Mesendoderm (in vitro differentiated cells): ENCODE measurements at places on chromosomes 7 and 10.

DNA sequence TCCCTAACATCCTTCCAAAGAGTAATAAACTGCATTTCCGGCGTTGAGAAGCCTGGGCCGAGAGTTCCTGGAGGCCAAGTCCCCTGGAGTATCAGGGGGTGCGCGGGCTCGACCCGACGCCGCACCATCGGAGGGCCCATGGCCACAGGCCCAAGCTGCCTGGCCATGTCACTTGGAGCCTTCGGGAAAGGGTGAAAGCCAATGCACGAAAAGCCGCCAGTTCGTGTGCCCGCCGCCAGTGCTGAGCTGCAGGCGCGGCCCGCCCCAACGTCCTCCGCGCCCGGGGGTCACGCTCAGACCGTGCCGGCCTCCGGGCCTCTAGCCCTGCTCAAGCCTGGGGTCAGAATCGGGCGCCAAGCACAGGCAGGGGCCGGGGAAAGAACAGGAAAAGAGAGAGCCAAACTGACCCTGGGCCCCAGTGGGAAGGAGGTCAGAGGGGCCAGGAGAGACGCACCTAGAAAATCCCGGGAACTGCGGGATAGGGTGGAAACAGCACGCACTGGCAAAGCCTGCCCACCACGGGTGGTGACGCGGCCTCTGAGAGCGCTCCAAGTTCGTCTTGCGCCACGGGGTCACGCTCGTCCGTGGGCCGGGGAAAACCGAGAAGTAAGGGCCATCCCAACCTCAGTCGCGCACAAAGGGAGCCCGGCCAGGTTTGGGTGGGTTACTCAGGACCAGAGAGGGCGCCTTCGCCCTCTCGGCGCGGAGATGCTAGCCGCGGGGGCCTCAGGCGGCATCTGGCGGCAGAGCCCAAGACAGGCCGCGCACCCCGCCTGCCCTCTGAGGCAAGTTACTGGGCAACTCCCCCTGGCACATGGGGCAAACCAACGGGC lies 4.2 kb upstream of the EBF3 start:
- DNase-seq, result no peak

- no peak for DNase-seq
Measured at GRCh38 chr10:62087329-62087728, 181.3 kb downstream of the RTKN2 start.

DNA sequence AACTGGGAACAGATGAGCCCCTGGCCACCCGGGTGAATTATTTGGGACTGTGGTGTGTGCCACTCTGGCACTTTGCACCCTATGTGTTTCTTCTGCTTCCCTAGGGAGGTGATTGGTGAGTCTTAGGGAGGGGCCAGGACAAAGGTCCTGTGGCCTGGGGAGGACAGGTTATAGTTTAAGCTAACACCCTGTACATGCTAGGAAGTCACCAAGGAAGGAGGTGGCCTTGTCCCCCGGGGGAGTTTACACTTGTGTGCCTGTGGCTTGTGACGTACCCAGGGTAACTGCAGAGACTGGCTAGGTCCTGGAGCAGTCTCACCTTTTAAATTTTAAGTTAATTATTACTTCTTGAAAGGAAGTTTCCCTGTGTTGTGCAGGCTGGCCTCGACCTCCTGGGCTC lies 196.2 kb downstream of the BAMBI start:
- DNase-seq, result no peak

- DNase-seq, result no peak
Measured at GRCh38 chr7:151830121-151830830, 46.6 kb downstream of the PRKAG2 start.

- no peak for DNase-seq
Measured at GRCh38 chr7:84985073-84985784, 201.6 kb downstream of the SEMA3D start.

- peak; percentile 35 for DNase-seq
Measured at GRCh38 chr10:92045641-92046106, 122.1 kb downstream of the BTAF1 start.

- no peak for DNase-seq
Measured at GRCh38 chr7:18916826-18917225, 200.6 kb downstream of the TWIST1 start.

DNA sequence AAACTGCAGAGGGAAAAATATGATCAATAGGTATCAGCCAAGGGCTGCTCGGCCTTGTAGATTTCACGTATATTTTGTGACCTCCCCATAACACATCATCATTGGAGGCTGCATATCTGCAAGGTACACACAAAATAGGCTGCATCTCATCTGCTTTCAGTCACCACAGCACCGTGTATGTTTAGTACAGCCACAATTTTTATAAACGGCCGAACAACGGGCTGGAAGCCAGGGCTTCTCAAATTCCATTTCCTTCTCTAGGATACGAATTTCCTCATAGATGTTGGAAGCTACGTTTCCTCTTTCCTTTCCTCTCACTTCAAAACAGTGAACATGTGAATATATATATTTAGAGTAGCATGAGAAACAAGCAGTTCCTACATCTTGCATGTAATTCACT lies 20.2 kb upstream of the FOXK1 start:
- no peak for DNase-seq

GRCh38 chr7:143289421-143289820 lies 1.3 kb downstream of the CASP2 start:
- no peak for DNase-seq

DNA sequence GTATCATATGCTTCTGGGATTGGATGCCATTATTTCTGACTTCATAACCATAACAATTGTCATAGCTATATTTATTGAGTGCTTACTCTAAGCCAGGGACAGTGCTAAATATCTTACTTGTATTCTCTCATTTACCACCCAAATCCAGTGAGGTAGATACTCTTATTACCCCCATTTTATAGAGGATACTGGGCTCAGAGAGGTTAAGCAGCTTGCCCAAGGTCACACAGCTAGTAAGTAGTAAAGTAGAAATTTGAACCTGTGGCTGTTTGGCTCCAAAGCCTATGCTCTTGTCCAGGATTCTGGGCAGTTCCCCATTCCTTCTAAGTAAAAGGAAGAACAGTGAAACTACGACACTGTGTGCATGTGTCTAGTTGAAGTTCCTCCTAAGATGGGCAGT lies 56.5 kb downstream of the COL13A1 start:
- DNase-seq, result no peak

GRCh38 chr7:150981644-150982043 lies 3.5 kb upstream of the KCNH2 start:
- DNase-seq, result no peak

- no peak for DNase-seq
Measured at GRCh38 chr7:46369933-46370654, 449.0 kb upstream of the IGFBP3 start.

DNA sequence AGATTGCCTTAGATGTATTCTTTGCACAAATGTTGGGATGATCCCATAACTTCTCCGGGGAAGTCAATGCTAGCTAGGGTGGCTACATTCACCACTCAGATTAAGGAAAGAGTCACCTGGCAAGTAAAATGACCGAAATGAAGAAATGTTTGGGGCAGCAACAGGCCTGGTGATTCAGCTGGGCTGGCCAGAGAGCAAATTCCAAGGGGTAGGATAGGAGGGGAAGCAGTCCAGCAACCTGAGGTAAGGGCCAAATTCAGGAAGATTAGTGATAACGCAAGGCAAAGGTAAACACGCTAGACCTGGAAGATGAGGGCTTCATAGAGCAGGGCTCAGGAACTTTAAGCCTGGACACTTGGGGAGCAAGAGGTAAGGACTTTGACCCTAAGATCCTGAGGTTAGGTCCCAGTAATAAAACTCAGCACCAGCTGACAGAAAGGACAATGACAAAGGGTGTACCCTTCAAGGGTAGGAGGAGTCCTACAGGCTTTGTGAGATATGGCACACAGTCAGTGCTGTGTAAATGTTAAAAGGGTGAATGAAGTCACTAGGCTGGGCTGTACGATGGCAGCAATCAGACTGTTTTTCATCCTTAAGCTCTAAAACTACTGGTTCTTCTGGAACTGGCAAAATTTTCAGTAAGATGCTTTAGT lies 22.7 kb upstream of the SMNDC1 start:
- DNase-seq, result no peak

DNA sequence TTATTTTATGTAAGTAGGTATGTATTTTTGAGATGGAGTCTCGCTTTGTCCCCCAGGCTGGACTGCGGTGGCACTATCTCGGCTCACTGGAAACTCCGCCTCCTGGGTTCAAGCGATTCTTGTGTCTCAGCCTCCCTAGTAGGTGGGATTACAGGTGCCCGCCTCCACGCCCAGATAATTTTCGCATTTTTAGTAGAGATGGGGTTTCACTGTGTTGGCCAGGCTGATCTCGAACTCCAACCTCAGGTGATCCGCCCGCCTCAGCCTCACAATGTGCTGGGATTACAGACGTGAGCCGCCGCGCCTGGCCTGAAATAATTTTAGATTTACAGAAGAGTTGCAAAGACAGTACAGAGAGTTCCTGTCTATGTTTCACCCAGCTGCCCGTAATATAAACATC lies 37.5 kb downstream of the PFKFB3 start:
- no peak for DNase-seq

- peak; percentile 83 for DNase-seq
Measured at GRCh38 chr7:39453743-39454355, 112.4 kb upstream of the YAE1 start.

DNA sequence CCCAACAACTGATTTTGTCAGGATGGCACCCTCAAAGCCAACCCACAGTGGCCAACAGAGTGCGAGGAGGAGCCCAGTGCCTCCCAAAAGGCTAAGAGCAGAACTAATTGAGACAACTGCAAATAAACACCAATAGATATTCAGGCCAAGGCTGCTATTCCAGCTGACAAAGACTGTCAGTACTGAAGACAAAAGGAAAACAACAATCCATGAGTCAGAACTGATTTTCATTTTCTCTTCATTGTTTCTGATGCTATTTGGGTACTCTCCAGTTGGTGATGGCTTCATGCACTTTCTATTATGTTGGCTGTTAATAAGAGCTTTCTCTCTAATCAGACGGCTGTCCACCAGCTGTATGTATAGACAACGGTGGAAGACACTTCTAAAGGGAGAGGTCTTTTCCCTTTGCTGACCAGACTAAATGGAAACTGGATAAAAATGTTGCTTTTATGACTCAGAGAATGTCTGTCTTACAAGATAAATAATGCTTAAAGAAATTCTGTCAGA lies 515.9 kb downstream of the PARD3 start:
- DNase-seq, result no peak

GRCh38 chr10:31867646-31868045 lies 61.0 kb downstream of the ARHGAP12 start:
- DNase-seq, result no peak

DNA sequence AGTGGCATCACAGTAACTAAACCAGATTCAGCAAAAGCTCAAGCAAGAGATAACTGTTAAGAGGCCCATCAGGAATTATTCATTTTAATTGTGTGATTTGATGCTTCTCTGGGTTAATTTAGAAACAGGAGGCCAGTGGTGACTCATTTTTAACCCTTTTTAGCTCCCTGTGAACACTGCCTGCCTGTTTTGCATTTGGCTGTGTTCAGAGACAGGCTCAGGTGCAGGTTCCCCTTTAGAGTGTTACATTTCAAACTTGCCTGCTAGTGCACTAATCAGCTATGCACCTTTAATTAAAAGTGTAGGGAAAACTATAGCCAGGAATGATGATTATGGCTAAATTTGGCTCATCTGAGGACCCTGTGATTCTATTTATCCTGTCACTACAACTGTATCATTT lies 6.5 kb downstream of the STAMBPL1 start:
- no peak for DNase-seq

DNA sequence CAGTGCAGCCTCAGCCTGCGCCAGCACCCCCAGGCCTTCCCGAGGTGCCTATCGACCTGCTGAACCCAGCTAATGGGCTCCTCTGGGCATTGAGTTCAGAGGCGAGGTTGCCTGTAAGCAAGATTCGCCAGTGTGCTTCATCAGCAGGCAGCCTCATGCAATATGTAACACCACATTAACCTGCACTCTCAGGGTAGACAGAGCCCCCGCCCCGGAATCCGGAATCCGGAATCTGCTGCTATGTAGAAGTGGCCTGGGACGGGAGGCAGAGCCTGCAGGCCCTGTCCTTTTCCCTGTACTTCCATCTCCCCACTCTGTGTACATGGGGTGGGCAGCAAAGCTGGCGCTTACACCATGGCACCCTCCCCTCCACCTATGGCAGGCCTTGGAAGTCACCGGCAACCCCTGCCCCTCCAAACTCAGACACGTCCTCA lies 83.9 kb upstream of the RET start:
- DNase-seq, result no peak

DNA sequence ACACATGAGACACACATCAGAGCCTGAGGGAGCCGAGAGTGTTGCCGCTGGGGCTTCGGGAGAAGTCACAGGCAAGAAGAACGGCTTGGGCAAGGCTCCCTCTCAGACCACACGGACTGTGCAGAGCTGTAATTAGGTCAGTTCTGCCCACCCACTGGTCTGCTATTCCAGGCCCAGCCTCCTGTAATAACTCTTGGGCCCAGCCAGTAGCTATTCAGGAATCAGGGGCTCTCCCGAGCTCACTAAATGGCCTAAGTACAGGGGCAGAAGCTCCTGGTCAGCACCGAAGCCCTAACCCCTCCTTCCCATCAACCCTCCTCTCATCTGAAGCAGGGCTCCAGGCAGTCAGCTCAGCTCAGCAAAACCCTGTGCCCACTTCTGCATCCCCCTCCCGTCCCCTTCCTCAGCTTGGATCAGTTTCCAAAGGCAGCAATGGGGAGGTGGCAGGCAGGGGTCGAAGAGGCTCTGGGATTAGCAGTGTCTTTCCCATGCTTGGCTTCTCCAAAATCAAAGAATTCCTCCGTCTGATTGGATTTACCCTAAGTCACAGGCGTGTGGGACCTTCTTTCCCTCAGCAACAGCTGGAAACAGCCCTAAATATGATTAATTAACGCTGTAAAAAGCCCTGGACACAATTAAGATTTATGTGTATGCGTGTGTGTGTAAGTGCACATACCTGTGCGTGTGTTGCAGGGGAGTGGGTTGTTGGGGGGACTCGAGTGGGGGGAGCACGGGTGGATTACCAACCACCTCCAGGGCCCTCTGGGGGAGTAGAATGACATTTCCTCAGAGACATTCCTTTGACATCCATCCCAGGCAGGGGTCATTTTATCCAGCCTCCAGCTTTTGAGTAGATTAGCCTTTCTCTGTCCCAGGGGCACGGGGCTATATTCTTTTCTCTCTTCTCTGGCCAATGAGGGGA lies 48.4 kb upstream of the BTRC start:
- no peak for DNase-seq

DNA sequence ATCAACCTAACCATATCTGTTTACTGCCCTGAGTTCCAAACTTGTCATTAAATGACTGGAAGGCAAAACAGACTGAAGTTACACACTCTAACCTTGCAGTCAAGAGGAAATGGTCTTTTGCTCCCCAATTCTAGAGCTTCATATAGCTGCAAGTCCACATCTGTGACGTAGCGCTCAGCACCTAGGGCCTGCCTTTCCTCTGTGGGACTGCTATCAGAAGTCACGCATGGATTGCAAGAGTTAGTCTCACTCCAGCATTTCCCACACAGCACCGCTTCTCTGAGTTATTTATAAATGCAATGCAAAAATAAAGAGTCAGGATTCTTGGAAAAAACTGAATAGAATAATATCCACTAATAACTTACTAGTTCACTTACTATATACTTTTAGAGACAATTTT lies 96.9 kb downstream of the ELMO1 start:
- DNase-seq, result no peak

DNA sequence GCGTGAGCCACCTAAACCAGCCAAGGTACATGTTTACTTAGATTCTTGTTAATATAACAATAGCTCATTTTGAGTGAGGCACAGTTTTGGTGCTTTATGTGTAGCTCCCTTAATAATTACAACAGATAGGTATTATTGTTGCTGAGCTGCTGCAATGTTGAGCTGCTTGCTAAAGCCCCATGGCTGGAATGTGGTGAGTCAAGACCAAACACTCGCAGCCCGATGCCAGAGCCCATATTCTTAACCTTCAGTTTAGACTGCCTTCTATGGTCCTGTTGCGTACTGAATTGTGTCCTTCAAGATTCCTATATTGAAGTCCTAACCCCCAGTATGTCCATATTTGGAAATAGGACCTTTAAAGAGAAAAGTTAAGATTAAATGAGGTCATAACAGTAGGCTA lies 407.1 kb downstream of the NEBL start:
- peak; percentile 7 for DNase-seq
